Activated naive CD8-positive, alpha-beta T cell treated with anti-CD3 and anti-CD28 coated beads, Interleukin-2, amount 50 U/mL, for 24 hours (primary cell): ENCODE measurements at places on chromosomes 6 and 20.

- peak; percentile 92 for DNase-seq
Observed at GRCh38 chr6:142945049-142945445, at the start of gene HIVEP2. TSS of gene HIVEP2 (minus strand) at chr6:142945176. CDS start at chr6:142774738, 170,438 bp downstream.

DNA sequence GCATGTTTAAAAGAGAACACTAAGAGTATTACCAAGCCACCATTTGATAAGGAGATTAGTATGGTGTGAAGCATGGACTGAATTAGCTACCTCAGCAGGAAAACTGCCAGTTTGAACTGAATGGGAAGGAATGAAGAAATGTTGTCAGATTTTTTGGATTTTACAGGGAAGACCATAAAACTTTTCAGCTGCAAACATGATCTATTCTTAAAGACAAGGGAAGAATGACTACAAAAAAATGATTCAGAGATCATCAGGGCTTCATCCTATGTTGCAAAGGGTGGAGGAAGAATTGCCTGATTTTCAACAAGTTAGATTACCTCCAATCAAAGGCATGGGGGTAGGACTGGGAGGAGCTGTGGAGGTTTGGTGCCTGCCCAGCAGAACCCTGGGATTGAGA, 49.3 kb upstream of the MTRF1L start:
- DNase-seq: no peak

- no peak for DNase-seq
Observed at GRCh38 chr6:87196275-87196842, 41.0 kb downstream of the ZNF292 start.

DNA sequence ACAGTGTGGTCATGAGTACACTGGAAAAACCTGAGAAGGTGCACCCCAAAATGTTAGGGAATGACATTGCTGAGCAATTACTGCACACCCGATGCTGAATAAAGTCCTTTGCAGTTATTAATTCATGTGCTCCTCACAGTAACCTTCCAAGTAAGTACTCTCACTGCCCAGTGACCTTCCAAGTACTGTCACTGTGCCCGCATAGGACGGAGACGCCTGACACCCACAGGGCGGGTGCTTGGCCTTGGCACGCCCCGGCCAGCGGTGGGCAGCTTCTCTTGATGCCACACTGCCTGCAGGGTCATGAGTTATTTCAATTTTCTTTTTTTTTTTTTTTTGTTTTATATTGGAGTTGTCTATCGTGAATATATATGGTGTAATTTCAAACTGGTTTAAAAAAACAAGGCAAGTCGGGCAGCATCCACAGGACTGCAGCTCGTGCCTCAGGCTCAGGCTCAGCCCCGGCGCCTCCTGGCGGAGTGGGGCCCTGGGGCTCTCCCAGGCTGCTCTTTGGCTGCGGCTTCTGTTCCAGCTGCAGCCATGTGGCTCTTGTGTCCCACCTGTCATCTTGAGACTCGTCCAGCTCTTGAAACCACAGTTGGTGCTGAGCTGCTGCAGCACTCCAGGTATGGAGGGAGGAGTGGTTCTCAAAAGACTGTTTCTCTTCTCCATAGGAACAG, 27.0 kb downstream of the PNLDC1 start:
- DNase-seq: no peak

DNA sequence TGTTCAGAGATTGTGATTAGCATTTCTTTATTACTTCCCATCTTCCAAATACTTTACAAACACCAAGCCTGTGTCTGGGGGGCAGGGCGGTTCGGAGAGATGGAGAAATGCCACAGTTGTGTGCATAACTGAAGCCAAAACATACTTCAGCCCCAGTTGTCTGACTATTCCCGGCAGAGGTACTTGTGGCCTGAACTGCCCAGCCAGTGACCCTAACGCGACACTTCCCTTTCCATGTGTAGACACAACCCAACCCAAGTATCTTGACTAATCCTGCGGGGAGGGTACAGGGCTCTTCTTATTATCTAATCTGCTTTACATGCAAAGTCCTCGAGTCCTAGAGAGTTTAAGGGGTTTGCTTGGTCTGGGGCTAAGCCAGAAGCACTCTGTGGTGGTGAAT, 46.2 kb downstream of the ISM1 start:
- DNase-seq: no peak

GRCh38 chr6:151553416-151554165, 59.8 kb downstream of the CCDC170 start:
- no peak for DNase-seq

- no peak for DNase-seq
Observed at GRCh38 chr6:23601811-23602345, 524.1 kb upstream of the NRSN1 start.

DNA sequence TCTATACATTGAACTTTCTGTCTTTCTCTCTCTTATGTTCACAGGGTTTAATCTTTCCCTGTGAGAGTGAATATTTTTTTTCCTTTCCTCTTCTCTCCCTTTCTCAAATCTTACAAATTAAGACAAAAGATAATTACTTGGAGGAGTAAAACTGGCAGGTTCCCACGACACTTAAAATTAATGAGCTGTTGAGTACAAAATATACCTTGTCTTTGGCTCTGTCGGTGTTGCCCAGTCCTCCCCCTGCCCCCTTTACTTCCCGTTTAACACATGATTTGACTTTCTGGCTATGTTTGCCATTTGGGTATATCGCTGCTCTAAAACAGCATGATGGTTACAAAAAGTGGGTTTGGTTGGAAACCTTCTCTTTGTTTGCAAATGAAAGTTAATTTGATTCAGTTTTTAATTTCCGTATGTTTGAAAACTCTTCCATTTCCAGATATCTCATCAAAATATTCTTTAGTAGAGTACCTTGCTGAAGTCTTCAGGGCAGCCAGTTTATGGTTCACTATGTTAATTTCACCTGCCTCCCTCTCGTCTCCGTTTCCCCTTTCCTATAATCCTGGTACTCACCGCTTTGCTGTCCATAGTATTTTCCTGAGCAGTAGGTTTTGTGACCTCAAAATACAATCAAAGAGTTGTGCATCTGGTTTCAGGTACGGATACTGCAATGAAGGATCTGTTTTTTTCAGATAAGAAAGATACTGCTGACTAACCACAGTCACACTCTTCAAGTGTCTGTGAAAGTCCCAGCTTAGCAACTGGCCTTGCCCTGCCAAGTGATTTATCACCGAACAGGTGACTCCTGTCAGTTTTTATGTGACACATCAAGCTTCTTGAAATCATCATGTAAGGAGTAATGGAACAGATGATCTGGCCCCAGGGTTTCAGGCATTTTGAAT, 181.2 kb downstream of the DTNBP1 start:
- DNase-seq: peak; percentile 12

DNA sequence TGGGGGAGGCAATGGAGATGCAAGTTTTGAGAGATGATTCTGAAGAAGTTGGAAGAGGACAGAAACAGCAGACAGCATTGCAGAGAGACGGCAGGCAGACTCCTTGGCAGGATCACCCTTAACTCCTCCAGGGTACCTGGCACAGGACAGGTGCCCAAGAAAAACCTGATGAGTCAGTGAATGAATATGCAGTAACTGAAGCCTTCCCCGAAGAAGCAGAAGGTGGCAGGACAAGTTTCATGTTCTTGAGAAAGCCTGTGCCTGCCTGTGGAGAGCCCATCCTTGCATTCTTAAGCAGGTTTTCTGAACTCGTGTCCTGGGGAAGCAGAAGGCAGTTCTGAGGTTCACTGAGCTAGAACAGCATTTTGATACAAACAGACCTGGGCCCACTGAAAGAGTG, 79.6 kb upstream of the SASH1 start:
- no peak for DNase-seq

GRCh38 chr20:47051936-47052526, 157.4 kb downstream of the EYA2 start:
- no peak for DNase-seq

DNA sequence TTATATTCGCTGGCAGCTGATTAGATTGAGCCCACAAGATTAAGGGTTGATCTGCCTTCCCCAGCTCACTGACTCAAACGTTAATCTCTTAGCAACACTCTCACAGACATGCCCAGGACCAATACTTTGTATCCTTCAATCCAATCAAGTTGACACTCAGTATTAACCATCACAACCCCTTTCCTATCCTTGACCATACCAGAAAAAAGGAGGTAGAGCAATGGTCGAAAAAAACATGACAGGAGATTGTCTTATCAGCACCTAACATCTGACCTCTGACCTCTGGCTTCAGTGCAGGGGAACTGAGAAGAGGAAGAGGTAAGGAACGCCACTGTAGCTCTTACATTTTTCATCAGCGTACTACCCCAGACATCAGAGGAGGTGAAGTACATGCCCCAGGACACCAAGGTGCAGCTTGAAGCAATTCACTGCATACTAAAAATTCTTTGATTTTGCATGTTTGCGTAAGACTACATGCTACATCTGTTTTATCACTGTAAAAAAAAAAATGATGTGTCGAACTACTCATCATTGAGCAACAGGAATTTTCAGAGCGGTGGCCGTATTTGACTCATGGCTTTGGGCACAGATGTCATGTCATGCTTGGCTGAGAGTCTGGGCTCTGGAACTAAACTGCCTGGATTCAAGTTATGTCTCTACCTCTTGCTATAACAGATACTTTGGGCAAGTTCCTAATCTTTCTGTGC, 188.0 kb upstream of the TAB2 start:
- DNase-seq: no peak

GRCh38 chr6:163026893-163027292, 299.1 kb downstream of the PACRG start:
- no peak for DNase-seq

GRCh38 chr6:150334790-150335783, 33.7 kb upstream of the IYD start:
- peak; percentile 19 for DNase-seq

GRCh38 chr6:95197590-95197989, 379.7 kb upstream of the MANEA start:
- DNase-seq: no peak

DNA sequence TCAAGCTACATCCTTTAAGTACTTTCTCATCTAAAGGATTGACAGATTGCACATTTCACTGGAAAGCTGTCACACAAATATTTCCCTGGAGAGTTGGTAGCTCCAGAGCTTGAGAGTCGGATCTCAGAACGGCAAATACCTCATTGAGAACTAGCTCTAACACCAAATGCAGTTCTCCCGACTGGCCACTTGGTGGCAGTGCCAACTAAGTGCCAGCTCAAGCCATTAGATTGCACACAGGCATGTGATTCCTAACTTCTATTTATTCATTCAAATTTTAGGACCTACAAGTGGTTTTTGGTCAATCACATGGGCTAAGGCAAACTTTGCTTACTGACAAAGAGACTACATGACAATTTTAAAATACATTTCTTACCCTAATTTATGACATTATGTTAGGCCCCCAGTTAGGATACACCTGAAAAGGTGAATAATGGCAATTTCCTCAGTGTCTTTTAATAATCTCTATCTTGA, 7.9 kb upstream of the MCHR2 start:
- DNase-seq: peak; percentile 35

DNA sequence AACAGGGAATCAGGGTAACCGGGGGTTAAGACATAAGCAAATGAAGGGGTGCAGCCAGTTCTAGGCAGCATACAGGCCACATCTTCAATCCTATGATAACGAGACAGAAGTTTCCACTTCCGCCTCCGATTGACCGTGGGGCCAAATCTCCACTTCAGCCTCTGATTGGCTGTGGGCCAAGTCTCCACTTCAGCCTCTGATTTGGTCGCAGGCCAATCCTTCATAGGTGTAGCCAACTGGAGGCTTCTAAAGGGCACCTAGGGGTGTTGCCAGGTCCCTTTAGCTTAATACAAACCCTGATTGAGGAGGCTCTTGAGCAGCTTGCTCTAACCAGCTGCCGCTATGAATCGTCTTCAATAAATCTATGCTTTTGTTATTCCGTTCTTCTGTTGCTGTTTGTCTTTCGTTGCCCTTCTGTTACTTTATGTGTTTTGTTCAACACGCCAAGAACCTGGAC, 2.1 kb upstream of the ERGIC3 start:
- peak; percentile 10 for DNase-seq

- no peak for DNase-seq
Observed at GRCh38 chr6:73586416-73586974, 65.7 kb upstream of the EEF1A1 start.

DNA sequence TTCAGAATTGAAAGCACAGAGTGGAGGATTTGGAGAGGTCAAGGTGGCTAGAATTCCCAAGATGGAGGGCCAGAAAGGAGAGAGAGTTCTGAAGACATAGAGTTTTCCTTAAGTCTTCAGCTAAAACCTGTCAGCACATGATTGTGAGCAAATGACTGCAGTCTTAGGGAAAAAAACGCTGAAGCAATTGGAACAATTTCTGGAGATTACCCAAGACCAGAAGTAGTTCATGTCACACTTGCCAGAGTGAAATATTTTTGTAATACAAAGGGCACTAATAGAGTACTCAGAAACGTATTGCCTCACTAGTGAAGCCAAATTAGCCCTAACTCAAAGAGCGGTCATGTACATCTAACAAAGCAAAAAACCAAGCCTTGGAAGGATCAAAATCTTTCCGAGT, 541.3 kb upstream of the MARCKS start:
- DNase-seq: no peak

DNA sequence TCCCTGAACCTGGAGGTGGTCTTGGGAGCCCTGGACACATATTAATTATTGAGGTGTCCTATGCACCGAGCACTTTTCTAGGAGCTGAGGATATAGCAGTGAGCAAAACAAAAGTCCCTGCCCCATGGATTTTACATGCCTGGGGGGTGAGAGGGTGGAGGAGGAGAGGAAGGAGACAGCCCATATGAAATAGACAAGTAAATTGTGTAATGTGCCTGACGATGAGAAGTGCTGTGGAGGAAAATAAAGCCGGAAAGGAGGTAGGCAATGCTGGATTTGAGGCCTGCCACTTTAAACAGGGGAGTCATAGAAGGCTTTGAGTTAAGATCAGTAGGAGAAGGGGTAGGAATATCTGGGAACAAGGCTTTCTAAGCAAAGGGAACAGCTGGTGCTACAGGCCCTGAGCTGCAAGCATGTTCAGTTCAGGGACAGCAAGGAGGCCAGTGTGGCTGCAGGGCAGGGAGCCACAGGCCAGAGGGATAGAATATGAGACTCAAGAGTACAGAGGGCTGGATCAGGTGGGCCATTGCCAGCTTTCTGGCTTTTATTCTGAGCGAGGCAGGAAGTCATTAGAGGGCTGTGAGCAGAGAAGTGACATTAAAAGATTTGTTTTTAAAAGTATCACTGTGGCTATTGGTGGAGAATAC, 19.1 kb upstream of the MYLIP start:
- DNase-seq: no peak

GRCh38 chr20:21235484-21236445, 67.4 kb upstream of the XRN2 start:
- DNase-seq: peak; percentile 77

GRCh38 chr20:8019246-8019997, at the start of gene TMX4:
TSS of gene TMX4 (minus strand) at chr20:8019761. CDS start at chr20:8019613, 148 bp downstream.
- DNase-seq: peak; percentile 96

DNA sequence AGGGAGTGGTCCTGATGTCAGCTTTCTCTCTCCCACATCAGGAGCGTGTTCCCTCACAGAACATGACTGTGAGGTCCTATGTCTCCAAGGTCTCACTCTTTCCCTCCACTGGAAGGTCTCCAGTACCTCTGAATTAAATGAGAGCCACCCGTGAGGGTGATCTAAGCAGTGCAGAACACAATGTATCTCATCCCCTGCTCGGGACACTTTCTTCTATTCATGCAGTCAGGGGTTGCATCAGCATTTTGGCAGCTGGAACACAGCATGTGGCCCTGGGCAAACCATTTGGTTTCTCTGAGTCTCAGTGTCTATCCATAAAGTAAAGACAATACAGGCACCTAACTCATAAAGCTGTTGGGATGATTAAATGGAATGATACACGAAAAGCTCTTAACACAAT, 34.2 kb downstream of the MAFB start:
- DNase-seq: no peak

GRCh38 chr6:118559659-118560058, 11.6 kb downstream of the PLN start:
- DNase-seq: no peak
